ENCODE measurements at places on chromosomes 12 and 14. TPM values are rescaled to one million over a fixed set of nuclear protein-coding genes. Genes with fewer than 3 reads are reported as not detected.

GRCh38 chr12:57235728-57236131, 6.2 kb downstream of the SHMT2 start:
- DNase-seq: no peak

DNA sequence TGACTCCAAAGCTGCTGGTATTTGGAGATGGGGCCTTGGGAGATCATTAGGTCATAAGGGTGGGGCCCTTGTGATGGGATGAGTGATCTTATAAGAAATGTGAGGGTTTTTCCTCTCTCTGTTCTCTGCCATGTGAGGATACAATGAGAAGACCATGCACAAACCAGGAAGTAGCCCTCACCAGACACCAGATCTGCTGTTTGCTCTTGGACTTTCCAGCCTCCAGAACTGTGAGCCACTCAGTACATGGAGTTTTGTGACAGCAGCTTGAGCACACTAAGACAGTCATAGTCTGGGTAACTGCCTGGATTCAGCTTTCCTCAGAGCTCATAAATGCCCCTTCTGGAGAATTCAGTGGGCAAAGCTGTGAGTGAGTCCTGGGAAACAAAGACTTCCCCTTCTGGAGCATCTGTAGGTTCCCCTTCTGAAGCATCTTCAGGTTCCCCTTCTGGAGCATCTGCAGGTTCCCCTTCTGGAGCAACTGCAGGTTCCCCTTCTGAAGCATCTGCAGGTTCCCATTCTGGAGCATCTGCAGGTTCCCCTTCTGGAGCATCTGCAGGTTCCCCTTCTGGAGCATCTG, 11.0 kb upstream of the PPP4R3A start:
- DNase-seq: no peak

DNA sequence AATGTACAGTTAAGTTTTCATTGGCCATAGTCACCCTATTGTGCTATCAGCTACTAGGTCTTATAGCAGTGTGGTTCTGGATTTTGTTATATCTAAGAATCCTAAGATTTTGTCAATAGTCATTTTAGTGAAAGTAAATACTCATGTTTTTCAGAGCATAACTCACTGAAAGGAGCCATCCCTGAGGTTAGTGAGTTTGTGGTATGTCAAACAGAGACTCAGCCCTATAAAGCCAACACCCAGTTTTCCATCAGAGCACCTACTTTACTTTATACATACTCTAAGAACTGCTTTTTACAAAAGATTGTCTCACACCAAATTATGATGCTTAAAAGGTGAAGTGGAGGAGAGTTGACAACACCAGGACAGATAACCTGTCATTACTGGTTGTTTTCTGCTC, 686.3 kb upstream of the LRFN5 start:
- no peak for DNase-seq

DNA sequence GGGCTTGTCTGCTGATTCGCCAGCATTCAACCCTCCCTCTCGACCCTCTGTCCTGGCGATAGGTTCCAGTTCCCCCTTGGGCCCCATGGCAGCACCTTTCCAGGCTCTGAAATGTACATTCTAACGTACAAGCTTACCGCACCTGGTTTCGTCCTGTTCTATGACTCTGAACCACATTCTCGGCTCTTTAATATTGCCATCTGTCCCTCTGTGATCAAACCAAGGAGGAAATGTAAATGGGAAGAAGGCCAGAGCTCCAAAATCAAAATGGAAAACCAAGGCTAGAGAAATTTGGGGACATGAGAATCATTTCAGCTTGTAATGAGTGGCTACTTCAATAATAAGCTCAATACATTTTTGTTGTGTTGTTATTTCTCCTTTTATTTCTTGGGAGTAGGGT, 117.2 kb downstream of the TTC7B start:
- no peak for DNase-seq

Gene GSG1
- total RNA-seq: not detected

Gene DLST
- 35.3 TPM for total RNA-seq

GRCh38 chr12:113997365-113997764, 31.2 kb upstream of the RBM19 start:
- DNase-seq: no peak

GRCh38 chr12:10016881-10017280, 6.5 kb downstream of the CLEC12B start:
- peak; percentile 29 for DNase-seq

GRCh38 chr14:102275866-102276265, 29.1 kb downstream of the MOK start:
- DNase-seq: no peak

DNA sequence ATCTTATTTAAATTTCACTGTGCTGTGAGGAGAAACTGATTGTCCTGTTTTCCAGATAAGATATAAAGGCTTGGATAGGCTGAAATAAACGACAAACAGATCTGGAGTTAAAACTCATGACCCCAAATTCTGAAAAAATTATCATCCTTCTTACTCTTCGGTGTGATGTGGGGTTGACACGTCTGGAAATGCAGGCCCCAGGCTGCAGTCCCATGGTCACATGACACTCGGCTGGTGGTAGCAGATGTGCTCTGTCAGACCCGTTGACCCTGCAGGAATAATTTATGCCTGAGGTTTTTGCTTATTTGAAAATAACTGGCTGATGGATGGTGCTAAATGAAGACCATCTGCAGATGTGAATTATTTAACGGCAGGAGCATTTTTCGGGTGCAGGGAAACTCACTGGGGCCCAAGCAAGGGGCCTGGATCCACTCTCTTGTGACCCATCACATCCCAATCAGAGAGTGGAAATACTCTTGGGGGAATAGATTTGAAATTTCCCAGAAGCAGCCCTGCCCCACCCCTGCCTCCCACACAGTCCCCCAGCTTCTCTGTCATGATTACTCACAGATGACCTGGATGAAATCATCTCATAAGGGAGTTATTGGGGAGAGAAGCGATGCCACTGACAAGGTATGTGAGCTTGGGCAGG, 47.7 kb upstream of the CMKLR1 start:
- DNase-seq: no peak

Gene ING4
- 44.0 TPM for total RNA-seq

- peak; percentile 64 for DNase-seq
Measured at GRCh38 chr12:95473231-95473883, 595 bp upstream of the METAP2 start.
